ENCODE measurements at places on chromosomes 6 and 20. TPM values are rescaled to one million over a fixed set of nuclear protein-coding genes. Genes with fewer than 3 reads are reported as not detected.
A peak's percentile ranks its signal among the peaks of the same experiment; 100 is the strongest.

- no peak for DNase-seq
Observed at GRCh38 chr6:2220154-2220553, 25.3 kb downstream of the GMDS start.

DNA sequence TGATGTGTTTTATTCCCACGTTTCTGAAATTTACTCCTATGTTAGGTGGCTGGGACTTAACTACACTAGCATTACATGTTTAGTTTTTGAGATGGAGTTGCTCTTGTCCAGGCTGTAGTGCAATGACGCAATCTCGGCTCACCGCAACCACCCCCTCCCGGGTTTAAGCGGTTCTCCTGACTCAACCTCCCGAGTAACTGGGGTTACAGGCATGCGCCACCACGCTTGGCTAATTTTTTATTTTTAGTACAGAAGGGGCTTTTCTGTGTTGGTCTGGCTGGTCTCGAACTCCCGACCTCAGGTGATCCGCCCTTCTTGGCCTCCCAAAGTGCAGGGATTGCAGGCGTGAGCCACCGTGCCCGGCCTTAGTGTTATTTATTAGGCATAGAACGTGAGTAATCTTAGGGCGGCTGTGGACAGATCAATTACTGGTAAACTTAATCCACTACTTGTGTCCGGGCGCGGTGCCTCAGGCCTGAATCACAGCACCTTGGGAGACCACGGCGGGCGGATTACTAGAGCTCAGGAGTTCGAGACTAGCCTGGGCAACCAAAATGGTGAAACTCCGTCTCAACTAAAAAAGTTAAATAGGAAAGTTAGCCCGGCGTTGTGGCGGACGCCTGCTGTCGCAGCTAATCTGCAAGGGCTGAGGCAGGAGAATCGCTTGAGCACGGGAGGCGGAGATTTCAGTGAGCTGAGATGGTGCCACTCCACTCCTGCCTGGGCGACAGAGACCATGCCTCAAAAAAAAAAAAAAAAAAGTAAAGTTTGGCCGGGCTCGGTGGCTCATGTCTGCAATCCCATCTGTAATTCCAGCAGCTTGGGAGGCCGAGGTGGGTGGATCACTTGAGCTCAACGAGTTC is 123.7 kb upstream of the BTN3A2 start:
- DNase-seq = peak; percentile 59

- DNase-seq = no peak
Observed at GRCh38 chr6:41653691-41654090, 15.4 kb downstream of the MDFI start.

DNA sequence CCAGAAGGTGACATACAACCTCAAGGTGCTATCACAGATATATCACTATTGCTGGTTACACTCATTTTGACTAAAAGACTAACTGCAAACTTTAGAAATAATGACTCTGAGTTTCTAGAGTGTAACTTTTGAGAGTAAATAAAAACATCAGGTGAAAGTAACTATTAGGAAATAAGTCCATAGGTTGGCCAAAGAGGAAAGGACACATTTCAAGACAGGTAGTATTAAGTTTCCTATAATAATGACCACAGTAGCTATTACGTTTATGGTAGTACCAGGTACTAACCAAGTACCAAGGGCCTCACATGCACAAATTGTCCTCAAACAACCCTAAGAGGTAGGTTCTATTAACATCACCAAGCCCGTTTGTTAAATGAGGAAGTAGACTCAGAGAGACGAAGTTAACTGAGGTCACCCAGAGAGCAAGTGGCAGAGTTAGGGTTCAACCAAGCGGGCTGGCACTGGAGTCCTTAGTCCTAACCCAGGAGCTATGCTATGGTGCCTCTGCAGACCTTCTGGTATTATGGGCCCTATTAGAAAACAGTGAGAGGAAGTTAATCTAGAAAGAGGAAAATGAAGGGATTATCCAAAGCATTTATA is 36.8 kb downstream of the HEBP2 start:
- no peak for DNase-seq

COL10A1 gene
- total RNA-seq = not detected

GRCh38 chr6:14211562-14211942 is 94.0 kb downstream of the CD83 start:
- DNase-seq = peak; percentile 42

SPATS1 gene
- not detected for total RNA-seq

DNA sequence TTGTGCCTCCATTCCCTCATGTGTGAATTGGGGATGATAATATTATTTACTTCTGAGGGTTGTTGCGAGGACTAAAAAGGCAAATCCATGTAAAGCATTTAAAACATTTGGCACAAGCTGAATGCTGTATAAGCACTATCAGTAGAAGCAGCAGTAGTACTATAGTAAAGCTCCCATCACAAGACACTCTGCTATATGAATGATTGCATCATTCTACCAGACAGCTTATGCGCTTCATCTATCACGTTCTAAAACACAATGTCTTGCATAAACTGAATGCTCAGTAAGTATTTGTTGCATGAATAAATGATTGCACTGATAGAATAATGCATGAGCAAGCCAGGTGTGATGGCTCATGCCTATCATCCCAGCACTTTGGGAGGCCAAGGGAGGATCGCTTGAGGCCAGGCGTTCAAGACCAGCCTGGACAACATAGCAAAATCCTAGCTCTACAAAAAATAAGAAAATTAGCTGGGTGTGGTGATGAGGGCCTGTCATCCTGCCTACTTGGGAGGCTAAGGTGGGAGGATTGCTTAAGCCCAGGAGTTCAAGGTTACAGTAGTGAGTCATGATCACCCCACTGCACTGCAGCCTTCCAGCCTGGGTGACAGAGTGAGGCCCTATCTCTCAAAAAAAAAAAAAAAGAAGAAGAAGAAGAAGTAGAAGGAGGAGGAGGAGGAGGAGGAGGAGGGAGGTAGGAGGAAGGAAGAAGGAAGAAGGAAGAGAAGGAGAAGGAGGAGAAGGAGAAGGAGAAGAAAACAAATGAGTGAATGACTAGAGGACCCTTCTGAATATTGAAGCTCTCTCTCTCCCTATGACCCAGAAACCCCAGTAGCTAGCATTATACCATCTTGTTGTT is 50.0 kb upstream of the FOXO3 start:
- DNase-seq = no peak

OR2H1 gene
- not detected for total RNA-seq

DNA sequence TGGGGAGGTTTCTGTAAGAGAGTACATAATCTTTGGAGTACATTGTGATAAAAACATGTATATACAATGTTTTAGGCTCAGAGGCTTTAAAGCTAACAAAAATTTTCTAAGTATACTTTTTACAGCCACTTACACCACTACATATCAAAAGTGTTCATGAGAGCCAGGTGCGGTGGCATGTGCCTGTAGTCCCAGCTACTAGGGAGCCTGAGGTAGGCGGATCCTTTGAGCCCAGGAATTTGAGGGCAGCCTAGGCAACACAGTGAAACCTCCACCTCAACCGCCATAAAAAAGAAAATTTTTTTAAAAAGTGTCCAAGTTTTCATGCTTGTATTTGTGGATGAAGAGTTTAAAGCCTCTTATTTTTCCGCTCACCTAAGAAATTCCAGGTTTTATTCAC is 22.5 kb downstream of the SNX3 start:
- no peak for DNase-seq

GRCh38 chr6:135228486-135228885 is 47.4 kb downstream of the MYB start:
- DNase-seq = no peak

- no peak for DNase-seq
Observed at GRCh38 chr6:38234934-38235682, 404.6 kb downstream of the BTBD9 start.

GRCh38 chr6:167501831-167502385 is 177.0 kb downstream of the TTLL2 start:
- peak; percentile 54 for DNase-seq

Measured in dermis blood vessel endothelial cell (primary cell).